ENCODE measurements at places on chromosomes 1 and 21.

- DNase-seq = no peak
Observed at GRCh38 chr1:53162621-53163020, 20.2 kb upstream of the SLC1A7 start.

DNA sequence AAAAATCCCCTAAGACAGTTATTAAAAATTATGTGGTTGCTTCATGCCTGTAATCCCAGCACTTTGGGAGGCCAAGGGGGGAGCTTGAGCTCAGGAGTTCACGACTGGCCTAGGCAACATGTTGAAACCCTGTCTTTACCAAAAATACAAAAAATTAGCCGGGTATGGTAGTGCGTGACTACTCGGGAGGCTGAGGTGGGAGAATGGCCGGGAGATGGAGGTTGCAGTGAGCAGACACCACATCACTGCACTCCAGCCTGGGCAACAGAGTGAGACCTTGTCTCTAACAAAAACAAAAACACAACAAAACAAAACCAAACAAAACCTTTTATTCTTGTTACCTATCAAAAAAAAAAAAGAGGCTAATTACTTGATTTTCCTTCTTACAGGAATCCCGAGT, 2.1 kb downstream of the ELK4 start:
- DNase-seq = no peak

- no peak for DNase-seq
Observed at GRCh38 chr1:86955678-86956077, 41.2 kb downstream of the HS2ST1 start.

DNA sequence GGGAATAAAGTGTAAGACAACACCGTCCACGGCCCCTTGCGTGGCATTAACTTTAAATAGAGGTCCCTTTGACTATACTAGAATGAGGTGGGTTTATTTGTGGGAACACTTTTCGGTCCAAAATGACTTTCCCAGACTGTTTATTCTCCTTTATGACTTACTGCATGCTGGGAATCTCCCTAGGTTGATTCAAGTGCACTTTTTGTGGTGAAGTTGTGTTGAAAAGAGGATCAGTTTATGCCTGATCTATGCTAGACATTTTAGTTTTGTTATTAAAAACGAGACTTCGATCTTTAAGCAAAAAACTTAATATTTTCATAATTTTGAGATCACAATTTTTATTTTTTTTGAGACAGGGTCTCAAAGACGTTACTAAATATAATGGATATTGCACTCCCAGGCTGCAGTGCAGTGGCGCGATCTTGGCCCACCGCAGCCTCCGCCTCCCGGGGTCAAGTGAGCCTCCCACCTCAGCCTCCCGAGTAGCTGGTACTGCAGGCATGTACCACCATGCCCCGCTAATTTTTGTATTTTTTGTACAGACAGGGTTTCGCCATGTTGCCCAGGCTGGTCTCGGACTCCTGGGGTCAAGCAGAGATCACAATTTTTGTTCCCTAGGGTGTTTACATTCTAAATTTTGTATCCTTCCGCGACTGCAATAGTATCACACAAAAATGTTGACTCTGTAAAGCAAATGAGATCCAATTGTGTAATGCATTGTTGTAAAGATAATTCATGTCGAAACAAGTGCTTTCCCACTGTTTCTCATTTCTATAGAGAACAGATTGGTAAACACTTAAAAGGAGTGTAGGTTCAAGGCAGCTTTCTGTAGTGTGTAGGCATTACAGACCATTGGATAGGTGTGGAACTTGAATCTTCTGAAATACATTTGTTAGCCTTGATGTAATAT, 1.6 kb downstream of the CDC42 start:
- DNase-seq = no peak

- DNase-seq = no peak
Observed at GRCh38 chr1:221874285-221875003, 132.6 kb upstream of the DUSP10 start.

- no peak for DNase-seq
Observed at GRCh38 chr1:160652924-160653619, 6.2 kb upstream of the SLAMF1 start.

GRCh38 chr1:33583567-33583966, 111.1 kb downstream of the ZSCAN20 start:
- DNase-seq = no peak
